Panc1 (cell line): ENCODE measurements at places on chromosomes 7 and 10. TPM values are rescaled to one million over a fixed set of nuclear protein-coding genes. Genes with fewer than 3 reads are reported as not detected.

The ADAM12 gene
- 0.10 TPM for total RNA-seq

GRCh38 chr10:33559105-33559504 lies 224.6 kb upstream of the NRP1 start:
- no peak for DNase-seq

GRCh38 chr10:97406064-97406463 lies 4.9 kb upstream of the RRP12 start:
- DNase-seq = no peak

DNA sequence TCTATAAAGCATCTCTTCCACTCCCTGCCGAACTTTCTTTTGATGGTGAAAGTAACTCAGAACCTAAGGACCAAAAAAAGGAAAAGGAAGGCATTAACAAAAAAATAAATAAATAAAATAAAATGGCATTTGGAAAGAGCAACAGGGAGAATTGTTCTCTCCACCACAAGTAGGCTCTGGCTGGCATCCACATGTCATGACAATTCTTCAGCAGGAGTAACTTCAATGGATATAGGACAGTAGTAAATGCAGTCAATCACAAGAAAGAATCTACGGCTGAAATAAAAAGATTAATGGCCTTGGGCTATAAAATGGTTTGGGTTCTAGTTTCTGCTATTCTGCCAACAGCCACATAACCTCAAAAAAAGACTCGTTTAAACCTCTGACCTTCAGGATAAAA lies 23.9 kb downstream of the NCAPG2 start:
- DNase-seq = no peak

DNA sequence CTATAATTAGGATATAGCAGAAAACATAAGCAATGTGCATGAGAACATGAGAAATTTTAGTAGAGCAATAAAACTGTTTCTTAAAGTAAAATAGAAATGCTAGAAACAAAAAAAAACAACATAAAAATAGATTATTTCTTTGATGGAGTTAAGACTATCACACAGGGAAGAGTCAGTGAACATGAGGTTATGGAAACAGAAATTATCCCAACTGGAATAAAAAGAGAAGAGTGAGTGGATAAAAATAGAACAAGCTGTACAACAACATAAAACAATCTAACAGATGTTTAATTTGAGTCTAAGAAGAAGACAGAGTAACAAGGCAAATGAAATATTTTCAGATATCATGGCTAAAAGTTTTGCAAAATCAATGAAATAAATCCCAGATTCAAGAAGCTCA lies 7.5 kb upstream of the OR6B1 start:
- DNase-seq = no peak

DNA sequence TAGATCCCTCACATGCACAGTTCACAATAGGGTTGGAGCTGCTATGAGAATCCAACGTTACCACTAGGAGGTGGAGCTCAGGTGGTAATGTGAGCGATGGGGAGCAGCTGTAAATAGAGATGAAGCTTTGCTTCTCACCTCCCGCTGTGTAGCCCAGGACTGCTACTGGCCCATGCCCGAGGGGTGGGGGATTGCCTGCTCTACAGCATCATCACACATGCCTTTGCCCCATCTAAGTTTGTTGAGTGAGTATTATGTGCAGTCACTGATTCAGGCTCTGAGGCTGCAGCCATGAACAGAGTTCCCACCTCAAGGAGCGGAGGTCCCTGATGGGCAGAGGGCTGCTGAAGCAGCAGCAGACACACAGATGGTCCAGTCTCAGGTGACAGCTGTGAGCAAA lies 94.1 kb downstream of the CHST15 start:
- DNase-seq = no peak

GRCh38 chr10:76082232-76082631 lies 650.8 kb downstream of the LRMDA start:
- DNase-seq = no peak
